Left lung (tissue), 14 donors: ENCODE measurements at places on chromosomes 3 and 15.

DNA sequence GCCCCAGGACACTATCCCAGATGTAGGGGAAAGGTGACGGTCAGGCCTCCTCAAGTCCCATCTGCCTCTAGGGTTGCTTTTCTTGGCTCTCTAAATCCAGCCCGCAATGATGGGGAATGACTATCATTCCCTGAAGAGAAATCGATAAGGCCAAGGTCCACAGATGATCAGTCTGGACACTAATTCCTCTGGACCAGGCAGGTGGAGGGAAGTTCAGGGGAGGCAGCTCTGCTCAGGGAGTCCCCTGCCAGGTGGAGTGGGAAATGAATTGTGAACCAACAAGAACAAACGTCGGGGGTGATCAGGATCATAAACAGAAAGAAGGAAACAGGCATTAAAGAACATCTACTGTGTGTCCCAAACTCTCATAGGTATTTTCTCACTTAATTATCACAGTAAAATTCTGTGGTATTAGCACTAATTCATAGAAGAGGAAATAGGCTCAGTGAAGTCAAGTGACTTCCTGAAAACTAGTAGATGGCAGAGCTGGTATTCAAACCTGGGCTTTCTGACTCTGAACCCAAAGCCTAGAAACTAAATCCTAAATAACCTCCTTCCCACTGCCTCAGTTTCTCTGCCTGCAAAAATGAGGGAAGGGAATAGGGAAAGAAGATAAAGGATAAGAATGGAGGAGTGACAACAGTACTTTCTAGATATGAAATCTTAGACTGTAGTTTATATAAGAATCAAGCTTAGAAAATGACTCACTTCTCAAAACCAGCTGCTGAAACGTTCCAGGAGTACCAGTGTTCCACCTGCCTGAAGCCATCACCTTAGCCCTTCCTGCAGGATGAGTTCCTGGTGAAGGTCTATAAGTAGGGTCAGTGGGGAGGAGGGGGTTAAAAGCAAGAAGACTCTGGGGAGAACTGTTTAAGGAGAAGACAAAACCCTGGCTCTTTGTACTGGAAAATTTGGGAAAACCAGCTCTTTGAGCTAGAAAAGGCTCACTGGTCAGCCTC, 7.5 kb downstream of the BMF start:
- DNase-seq: no peak

- DNase-seq: no peak
These were observed 11.7 kb downstream of the TPRA1 start for GRCh38 chr3:127578802-127579201.

DNA sequence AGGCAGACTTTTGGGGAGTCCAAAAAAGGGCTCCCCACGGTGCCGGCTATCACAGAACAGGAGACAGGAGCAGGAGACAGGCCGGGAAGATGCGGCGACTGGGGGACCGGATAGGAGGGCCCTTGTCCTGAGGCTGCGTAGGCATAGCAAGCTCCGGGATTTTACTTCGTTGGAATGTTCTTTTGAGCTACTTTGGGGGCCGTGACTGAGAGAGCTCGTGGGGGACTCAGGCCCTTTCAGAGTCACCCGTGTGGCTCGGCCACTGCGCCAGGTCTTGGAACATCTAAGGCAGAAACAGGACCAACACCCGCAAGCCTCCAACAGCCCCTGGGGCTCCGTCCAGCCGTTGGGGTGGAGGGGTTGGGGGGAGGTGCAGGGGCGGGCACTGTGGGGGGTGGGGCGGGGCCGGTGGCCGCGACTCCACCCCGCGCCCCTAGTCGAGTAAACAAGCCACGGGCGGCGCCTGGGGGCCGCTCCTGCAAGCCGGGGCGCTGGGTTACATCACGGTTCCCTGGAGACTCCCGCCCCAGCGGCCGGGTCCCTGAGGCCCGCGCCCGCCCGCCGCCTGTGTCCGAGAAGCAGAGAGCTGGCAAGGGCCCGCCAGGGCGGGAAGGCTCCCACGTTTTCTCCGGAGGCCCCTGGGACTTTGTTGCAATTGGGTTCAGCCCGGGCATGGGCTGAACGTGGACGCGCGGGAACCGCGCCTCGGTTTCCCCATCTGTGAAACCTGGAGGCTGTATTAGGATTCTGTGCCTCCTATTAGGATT, 23.3 kb upstream of the C15orf39 start:
- DNase-seq: peak; percentile 73

DNA sequence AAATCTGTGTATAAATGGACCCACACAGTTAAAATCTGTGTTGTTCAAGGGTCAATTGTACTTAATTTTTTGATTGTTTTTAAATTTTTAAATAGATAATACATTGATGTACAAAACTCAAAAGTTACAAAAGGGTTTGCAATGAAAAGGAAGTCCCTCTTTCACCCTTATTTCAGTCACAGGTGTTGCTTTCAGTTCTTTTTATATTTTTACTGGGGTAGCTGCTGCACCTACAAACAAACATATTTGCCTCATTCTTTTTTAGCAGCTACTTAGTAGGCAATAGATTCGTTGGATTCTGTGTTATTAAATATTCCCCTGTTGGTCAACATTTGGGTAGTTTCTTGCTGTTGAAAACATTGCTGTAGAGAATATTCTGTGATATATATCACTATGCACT, 44.4 kb downstream of the PIAS1 start:
- no peak for DNase-seq

- DNase-seq: no peak
These were observed 244.5 kb downstream of the CACNA2D3 start for GRCh38 chr3:54366839-54367238.

DNA sequence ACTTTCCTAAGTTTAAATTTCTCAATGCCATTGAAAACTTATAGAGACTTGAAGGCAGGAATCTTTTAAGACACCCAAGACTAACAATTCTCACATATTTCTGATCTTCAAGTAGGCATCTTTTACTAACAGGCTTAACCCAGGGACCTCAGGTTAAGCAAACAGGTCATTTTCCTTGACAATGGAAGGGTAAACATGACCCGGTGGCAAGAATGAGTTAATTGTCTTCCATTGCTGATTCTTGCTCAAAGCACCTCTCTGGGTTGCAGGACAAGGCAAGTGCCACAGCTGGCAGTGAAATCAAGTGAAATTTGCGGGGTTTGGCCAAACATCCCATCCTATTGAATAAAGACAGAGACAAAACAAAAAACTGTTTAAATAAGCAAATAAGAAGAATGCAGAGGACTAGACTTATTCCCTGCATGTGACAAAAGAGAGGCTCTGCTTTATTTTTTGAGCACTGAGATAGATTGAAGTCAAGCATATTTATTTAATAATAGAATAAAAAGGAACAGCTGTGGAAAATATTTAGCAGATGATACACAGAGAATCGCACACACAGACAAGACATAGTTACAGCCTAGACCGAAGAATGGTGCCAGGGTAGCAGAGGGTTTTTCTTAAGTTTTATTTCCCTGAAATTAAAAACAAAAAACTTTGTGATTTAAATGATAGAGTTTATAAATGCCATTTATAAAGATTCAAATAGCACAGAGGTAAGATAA, 56.0 kb upstream of the MITF start:
- no peak for DNase-seq

- DNase-seq: no peak
These were observed 13.1 kb downstream of the CCR1 start for GRCh38 chr3:46194868-46195553.

DNA sequence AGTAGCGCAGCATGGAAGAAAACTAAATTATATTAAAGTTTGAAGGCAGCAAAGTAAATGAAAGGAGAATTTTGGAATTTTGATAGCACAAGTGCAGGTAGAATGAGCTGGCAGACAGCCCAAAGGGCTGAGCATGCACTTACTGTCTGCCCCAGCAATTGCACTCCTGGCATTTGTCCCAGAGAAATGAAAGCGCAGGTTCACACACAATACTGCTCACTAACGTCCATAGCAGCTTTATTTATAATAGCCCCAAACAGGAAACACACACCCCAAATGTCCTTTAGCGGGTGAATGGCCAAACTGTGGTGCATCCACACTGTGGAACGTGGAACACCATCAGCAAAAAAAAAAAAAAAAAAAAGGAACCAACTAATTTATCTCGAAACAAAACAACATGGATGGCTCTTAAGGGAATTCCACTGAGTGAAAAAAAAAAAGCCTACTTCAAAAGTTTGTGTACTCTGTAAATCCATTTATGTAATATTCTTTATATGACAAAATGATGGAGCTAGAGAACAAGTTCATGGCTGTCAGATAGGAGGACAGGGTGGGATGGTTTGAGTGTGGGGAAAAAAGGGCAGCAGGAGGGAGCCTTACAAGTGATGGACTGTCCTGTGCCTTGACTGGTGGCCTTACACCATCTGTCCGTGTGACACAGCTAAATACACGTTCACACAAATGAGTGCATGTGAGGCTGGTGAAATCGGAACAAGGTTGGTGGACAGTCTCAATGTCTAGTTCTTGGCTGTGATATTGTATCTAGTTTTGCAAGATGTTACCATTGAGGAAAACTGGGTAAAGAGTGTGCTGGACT, 6.0 kb upstream of the TM2D3 start:
- no peak for DNase-seq

- DNase-seq: no peak
These were observed 632.3 kb upstream of the NR2F2 start for GRCh38 chr15:95698230-95698629.

DNA sequence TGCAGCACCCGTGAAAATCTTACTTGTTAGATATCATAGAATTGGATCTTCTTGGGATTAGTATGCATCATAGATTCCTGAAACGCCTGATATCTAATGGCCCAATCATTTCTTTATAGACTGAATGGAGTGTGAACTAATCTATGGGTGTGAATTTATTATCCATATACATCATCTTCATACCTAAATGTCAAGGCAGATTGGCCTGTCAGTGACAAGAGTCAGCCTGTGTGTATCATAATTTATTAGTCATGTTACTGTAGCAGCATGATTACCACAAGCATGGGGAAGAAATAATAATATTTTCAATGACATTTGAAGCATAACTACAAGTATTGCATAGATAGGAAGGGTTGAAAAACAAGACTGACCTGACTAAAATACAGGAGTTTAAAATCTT, 235.8 kb downstream of the RAP2B start:
- no peak for DNase-seq

DNA sequence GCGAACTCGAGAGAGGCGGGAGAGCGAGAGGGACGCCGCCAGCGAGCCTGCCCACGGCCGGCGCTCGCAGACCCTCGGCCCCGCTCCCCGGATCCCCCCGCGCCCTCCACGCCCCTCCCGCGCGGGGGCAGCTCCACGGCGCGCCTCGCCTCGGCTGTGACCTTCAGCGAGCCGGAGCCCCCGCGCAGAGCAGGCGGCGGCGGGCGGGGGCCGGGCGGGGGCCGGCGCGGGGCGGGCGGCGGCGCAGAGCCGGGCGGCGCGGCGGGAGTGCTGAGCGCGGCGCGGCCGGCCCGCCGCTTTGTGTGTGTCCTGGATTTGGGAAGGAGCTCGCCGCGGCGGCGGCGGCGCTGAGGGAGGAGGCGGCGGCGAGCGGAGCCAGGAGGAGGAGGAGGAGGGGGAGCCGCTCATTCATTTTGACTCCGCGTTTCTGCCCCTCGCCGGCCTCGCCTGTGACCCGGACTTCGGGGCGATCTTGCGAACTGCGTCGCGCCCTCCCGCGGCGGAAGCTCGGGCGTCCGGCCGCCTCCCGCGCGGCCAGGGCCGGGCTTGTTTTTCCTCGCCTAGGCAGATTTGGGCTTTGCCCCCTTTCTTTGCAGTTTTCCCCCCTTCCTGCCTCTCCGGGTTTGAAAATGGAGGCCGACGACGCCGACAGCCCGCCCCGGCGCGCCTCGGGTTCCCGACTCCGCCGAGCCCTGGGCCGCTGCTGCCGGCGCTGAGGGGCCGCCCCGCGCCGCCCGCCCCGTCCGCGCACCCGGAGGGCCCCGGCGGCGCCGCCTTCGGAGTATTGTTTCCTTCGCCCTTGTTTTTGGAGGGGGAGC, 524 bp downstream of the IGF1R start:
- DNase-seq: peak; percentile 69

DNA sequence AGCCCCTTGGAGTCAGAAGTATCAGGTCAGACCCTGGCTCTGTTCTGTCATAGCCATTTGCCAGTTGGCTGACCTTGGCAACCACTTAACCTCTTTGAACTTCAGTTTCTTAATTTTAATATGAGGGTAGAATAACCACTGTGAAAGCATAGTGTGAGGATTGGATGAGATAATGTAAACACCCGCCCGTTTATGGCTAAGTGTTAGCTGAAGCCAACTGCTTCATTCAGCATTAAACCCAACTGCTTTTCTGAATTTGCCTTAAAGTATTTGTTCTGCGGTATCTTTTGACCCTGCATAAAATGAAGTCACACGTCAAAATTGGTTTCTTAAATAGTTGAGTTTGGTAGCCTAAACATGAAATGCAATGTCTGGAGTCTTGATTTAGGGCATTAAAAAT, 121.5 kb upstream of the ABHD17C start:
- DNase-seq: no peak

DNA sequence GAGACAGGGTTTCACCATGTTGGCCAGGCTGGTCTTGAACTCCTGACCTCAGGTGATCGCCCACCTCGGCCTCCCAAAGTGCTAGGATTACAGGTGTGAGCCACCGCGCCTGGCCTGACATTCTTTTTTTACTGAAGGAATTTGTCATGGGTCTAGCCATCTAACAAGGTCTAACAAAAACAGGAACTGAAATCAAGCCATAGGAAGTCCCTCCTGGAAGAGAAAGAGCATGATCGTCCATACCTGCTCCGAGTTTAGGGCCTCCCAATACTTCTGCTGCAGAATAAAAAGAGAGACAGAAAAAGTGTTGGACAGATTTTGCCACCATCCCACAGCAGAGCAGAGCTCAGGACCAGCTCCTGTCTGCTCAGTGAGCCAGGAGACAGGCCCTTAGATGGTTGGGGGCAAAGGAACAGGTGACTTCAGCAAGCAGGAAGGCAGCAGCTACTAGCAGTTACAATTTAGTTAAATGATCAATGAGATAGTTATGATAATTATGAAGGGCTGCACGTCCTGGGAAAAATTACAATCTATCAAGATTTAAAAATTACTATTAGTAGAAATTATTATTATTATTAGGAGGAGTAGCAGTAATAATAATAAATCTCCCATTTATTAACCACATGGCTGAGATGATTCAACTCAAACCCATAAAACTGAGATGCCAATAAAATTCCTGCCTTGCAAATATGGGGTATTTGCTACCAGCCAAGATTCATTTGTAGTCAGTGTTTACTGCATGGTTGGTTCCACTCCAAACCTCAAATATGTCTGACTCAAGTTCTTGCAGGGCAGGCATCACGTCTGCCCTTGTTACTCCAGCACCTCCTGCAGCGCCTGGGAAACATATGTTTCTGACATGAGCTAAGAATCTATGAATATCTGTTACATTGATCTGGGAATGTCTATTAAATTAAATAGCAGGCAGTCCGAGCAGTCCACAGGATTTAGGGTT, 40.1 kb downstream of the TMEM44 start:
- no peak for DNase-seq

GRCh38 chr3:3783210-3783609, 16.0 kb upstream of the LRRN1 start:
- no peak for DNase-seq

DNA sequence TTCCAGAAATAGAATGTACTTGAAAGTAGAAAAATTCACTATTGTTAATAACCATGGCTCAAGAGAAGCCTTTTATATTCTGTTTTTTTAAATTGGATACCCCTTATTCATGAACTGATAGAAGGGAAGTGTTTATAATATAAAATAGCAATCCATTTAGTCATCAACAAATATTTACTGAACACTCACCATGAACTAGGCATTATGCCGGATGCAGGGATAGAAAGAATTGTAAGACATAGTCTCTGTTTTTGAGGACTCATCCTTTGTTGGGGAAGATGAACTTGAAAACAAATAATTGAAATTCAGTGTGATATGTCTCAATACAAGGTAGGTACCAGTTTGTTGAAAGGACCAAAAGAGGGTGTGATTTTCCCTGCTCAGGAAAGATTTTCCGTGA, 160.9 kb upstream of the SATB1 start:
- no peak for DNase-seq

- DNase-seq: no peak
These were observed 3.9 kb downstream of the CAMK1 start for GRCh38 chr3:9765865-9766264.

GRCh38 chr3:119817071-119817470, 35.2 kb downstream of the NR1I2 start:
- DNase-seq: no peak
